NCI-H1092 (cell line): ENCODE measurements at places on chromosomes 12 and 14.

GRCh38 chr12:9106067-9106466, 9.7 kb downstream of the A2M start:
- DNase-seq, result no peak

GRCh38 chr12:104164634-104165033, 26.6 kb upstream of the NFYB start:
- no peak for DNase-seq

GRCh38 chr14:94100847-94101246, 9.7 kb upstream of the IFI27 start:
- no peak for DNase-seq

DNA sequence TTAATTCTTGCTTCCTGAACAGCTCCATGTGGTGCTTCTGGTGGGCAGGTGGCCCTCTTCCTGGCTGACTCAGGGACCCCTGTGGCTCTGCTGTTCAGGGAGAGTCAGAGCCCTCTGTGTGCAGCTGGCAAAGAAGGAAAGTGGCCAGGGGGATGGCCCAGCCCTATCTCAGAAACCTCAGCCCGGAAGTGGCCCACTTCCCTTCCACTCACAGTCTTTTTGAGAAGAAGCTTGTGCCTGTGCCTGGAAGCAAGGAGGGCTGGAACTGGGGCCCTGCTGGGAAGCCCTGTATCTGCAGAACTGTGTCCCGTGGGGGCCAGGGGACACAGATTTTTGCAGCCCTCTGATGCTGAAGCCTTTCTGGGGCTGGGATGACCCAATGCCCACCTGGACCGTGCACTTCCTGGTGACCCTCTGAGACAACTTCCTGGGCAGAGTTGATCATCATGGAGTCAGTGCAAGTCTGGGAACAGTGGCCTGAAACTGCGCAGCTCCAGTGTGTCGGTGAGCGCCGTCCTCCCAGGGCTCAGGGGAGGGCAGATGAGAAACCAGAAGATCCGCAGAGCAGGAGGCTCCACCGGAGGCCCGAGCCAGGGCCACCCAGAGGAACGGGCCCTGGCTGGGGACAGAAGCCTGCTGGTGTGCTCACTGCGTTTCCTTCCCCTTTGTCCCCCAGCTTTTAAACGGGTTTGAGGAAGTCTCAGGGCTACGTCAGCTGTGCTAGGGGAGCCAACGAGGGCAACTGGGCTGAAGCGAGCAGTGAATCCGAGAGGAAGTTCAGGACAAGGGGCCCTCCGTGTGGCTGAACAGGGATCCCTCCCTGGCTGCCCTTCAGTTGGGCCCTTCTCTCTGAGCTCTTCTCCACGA, 217.4 kb upstream of the RTL1 start:
- peak; percentile 39 for DNase-seq

- no peak for DNase-seq
Observed at GRCh38 chr14:22220427-22220826, 368.6 kb downstream of the DAD1 start.

- DNase-seq, result no peak
Observed at GRCh38 chr14:89166633-89167032, 250.4 kb downstream of the FOXN3 start.

GRCh38 chr14:74941676-74942097, 13.7 kb downstream of the PGF start:
- no peak for DNase-seq

GRCh38 chr14:80215081-80215480, 3.8 kb upstream of the DIO2 start:
- no peak for DNase-seq

DNA sequence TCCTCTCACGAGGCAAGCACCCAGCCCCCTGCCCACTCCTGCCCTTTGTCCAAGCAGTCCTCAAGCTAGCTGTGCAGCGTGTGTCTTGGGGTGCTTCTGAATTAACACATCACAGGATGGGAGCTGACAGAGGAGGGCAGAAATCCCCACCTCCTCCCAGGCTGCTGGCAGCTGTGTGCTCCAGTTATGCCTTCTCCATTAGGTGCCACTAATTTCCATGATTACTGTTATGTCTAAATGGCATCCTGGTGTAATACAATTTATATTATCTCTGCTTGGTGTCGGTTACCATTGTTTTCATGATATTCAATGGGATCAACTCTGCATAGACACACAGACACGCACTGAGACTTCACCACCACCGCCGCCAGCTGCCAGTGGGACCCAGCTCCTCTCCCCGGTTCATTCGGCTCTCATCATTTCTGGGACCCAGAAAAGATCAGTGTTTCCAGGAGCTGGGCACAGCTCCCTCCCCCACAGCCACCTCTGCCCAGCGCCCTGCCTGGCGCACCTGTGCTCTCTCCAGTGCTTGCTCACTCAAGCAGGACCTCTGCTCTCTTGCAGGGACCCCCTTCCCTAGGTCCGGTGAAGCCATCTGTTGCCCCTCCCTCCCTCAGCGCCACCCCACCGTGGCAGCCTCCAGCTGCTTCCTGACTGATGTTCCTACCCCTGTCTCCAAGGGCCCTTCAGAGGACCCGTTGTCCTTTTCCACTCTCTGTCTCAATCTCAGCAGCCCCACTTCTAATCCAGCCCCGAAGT, 167.5 kb upstream of the FKBP4 start:
- DNase-seq, result peak; percentile 27
